ENCODE measurements at places on chromosomes 6 and 20. TPM values are rescaled to one million over a fixed set of nuclear protein-coding genes. Genes with fewer than 3 reads are reported as not detected.
A peak's percentile ranks its signal among the peaks of the same experiment; 100 is the strongest.

DNA sequence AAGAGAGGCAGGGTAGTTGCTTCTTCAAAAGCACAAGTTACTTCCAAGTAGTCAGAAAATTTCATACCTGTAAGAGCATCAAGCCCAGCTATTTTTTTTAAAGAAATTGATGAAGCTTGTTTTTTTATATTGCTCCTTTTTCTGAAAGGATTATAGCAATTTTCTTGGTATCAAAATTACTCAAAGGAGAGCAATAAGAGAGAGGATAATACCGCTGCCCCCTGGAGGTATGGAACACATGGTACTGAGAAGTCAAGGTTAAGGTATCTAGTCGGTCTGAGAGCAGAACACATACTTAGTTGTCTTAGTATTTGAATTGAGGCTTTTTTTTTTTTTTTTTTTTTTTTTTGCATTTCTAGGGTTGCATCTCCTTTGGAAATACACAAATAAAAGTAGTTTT, 59.4 kb downstream of the ADGRF5 start:
- DNase-seq, result no peak

DNA sequence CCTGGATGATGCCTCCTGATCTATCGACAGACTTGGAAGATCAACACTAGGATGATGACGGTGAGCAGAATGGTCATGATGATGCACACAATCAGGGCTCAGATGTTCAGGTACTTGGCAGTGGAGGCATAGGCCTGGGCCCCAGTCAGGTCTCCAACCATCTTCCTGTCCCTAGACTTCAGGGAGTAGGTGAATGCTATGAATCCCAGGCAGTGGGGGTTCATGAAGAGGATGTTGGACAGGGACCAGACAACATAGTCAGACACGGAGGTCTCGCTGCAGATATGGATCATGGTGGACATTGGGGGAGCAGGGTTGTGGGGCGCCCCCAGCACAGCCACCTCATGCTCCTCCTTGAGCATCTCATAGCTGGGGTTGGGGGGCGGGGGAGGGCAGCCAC, 27.5 kb downstream of the HLA-F start:
- DNase-seq, result no peak

DNA sequence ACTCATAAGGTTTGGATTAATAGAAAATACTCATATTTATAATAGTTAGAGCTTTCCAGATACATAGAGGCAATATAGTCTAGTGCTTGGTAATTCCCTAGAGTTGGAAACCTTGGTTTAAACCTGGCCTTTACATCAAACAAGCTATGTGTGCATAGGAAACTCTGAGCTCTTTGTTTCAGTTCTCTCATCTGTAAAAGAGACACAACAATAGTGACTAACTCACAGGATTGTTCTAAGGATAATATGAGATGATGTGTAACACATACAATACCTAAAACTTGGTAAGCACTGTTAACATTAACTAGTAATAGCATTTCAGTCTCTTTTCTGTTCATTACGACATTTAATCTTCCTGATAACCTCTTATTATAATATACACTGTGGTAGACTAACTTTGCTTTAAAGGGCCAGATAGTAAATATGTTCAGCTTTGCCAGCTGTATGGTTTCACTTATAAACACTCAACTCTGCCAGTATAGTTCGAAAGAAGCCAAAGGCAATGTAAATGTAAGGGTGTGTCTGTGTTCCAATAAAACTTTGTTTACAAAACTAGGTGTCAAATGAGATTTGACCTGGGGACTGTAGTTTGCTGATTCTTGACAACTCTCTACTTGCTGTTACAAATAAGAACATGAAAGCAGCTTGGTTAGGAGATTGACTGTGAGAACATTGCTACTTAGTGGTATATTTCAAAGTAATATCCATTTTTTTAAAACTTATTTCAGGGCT, 370.6 kb upstream of the FLRT3 start:
- DNase-seq, result no peak

DNA sequence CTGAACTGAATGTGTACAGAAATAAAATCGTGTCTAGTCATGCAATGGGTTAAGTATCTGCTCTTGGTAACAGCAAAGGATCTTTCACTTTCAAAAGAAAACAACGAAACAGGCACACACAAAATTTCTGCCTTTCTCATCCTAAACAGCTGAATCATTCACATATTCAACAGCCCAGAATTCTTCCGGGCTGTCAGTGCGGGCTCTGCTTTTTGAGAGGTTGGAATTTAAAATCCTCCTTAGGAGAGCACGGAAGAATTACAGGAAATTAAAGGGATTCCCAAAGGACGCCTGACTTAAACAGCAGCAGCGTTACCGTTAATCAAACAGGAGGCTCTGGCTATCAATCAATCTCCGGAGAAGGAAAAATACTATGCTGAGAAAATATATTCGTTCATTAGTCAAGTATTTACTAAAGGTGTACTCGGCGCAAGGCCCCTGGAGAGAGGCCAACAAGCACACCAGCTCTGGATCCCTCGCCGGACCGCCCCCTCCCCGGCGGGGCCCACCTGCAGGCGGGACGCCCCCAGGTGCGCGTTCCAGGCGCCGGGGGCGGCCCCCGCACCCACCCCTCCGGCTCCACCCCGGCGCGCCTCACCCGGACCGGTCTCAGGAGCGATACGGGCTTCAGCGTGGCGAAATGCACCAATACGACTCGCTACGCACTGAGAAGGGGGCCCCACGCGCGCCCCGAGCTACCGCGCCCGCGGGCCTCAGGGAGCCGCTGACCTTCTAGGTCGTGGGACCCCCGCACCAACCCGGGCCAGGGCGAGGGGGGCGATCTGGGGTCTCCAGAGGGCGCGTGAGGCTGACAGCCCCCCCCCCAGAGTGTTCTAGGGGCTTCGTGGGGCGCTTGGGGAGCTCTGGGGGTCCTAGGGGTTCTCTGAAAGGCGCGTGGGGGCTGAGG, 1.0 kb downstream of the NAPB start:
- DNase-seq, result peak; percentile 74

DNA sequence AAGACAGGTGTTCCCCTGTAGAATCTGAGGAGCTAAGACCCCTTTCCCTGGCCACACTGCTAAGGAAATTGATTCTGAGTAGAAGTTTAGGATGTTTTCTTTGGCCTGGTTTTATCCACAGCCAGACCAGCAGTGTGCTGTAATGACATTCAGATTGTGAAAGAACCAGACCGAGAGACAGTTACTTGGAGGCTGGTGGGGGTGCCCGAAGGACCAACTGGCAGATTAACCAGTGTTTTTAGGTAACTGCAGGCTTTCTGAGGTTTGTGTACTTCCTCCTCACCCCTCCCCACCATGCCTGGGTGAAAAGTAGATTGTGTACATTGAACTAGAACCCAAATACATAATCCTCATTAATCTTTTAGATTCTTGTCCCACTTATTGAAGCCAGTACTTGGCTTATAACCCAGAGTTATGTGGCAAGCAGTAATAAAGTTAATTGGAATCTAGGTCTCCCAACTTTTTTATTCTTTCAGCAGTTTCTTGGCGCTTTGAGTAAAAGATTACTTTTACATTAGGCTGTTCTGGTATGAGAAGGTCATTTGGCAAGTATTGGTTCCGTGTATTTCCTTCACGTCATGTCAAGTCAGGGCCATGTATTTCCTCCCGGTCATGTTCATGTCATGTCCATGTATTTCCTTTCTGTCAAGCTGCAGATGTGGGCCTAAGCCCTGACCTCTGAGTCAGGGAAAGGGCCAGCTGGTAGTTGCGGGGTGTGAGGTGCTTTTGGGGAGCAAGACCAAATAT, 93.7 kb downstream of the TCP11 start:
- peak; percentile 40 for DNase-seq

DNA sequence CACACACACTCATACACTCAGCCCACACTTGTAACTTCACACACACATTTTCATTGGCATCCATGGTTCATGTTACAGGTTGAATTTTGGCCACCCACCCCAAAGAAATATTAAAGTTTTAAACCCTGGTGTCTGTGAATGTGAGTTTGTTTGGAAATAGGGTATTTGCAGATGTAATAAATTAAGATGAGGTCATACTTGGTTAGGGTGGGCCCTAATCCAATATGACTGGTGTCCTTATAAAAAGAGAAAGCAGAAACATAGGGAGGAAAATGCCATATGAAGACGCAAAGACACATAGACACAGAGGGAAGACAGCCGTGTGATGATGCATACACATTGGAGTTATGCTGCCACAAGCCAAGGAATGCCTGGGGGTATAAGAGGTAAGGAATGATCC, 39.7 kb upstream of the HDDC2 start:
- no peak for DNase-seq

DNA sequence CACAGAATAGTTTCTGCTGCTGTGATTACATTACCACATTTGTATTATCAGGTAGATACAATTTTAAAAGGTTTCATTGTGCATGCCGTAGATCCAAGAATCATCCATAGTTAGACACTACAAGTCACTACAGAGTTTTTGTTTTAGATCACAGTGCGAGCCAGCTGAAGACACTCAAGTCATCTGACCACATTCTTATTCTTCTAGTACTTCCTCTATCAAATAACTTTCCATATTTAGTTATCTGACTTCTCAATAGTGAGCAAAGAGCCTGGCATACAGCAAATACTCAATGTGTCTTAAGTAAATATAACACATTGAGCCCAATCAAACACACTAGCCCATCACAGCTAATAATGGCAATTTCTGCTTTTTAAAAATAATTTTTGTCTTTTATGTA, 195.4 kb downstream of the ASCC3 start:
- no peak for DNase-seq

- DNase-seq, result peak; percentile 69
Observed at GRCh38 chr6:166757232-166758135, 130.4 kb upstream of the RPS6KA2 start.

GRCh38 chr6:12065321-12066140, 53.4 kb downstream of the HIVEP1 start:
- DNase-seq, result no peak

- DNase-seq, result no peak
Observed at GRCh38 chr6:33750244-33750991, 3.7 kb upstream of the IP6K3 start.

DNA sequence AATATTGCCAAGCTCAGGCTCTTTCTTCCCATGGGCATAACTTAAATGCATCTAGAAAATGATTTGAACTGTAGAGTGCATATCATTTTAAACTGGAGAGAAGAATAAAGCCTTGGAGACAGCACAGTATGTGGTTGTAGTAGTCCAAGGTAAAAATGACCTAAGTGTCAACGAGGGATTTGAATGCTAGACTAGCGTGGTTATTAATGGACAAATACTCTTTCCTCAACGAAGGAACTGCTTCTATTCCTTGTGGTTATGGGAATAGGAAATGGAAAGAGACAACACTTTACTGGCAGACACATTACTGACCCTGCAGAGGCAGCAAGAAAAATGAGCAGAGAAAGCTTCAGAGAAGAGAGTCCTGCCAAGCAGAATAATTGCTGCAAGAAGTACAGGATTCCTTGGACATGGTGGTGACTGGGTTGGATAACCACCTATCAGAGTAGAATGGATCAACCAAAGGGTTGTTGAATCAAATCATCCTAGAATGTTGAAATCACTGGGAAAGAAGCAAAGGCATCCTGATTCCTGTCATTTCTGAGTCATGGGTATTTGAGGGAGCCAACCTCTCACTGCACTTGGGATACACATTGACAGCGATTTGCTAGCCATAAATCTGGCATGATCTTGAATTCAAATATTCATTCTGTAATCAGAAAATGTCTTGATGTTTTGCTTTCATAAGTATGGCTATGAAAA, 258.1 kb upstream of the EPHA7 start:
- DNase-seq, result no peak

GRCh38 chr6:14228571-14228970, 111.0 kb downstream of the CD83 start:
- peak; percentile 83 for DNase-seq

DNA sequence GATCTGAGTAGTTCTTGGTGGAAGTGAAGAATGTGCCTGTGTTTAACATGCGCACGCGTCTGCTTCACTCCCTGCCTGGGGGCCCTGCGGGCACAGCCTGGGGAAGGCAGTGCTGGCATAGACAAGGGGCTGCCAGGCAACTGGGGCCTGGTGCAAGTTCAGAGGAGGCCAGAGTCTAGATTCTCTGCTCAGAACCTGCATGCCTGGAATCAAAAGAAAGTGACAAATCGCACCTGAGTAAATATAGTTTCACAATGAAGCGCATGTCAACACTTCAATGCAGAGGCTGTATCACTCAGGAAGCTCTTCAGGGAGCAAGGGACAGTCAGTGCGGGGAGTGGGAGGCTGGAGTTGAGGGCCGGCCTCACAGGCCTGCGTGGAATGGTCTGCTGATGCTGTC, 24.2 kb upstream of the PPP1R14C start:
- DNase-seq, result no peak

DNA sequence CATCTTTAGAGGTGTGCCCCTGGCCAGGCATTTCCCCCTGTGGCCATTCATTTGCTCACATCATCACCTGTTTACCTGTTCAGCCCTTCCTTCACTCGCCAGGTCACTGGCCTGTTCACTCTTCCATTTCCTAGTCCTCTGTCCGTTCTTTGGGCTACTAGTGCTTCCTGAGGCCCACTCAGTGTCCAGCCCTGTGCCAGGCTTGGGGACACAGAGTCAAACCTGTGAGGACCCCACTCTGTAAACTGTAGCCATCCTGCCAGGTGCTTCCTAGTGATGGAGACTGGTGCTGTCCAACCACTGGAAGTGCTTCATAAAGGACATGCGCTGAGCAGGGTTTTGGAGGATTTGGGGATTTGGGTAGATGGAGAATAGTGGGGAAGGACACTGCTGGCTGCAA, 3.5 kb downstream of the DLGAP4 start:
- DNase-seq, result no peak

DNA sequence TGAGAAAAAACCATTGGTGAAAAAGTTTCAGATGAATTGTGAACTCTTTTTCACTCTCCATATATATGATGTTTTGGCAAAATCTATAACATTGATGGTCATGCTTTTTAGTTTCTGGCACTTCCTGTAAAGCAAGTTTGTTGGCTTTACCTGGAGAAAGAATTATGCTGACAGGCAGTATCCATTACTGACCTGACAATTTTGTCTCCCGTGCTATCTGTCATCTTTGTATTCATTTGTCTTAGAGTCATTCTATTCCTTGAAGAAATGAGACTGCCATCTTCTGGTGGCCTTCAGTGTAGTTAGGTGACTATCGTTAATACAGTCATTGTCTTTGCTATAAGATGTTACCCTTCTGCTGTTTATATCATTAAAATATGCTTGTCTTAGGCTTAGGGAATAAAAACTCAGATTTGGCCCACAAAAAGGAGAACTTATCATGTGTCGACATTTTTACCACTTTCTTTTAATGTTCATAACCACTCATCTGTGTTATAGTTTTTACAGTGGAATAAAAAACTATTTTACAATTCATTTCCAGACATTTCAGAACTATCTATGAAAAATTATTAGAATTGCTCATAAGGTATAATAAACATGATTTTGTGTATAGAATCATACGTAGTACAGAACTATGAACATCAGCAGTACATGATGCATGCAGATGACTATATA, 707.0 kb downstream of the EPM2A start:
- peak; percentile 3 for DNase-seq

DNA sequence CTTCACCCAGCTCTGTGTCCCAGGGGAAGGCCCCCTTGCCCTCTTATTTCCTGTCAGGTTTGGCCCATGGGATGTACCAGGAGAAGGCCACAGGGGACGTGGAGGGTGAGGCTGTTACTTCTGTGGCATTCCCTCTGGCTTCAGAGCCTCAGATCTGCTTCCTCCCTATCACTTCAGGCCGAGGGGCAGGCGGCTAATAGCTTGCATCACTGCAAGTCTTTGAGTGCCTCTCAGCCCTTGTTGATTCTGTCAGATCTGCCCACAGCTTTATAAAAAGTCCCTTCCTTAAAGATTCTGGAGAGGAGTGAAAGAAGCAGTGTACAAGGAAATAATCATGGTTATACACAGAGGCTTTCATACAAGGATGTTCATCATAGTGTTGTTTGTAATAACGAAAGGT, 86.9 kb downstream of the LRFN2 start:
- peak; percentile 44 for DNase-seq

Gene ANKRD66
- not detected for total RNA-seq

Gene KCNQ2
- not detected for total RNA-seq

Gene DEFB132
- total RNA-seq, result not detected

Gene BFSP1
- total RNA-seq, result 8.7 TPM

Gene UTRN
- total RNA-seq, result 383 TPM

Gene MOXD1
- 3.8 TPM for total RNA-seq

Measured in thyroid gland (tissue), 4 donors.